ENCODE measurements at places on chromosomes 5 and 9. TPM values are rescaled to one million over a fixed set of nuclear protein-coding genes. Genes with fewer than 3 reads are reported as not detected.

Gene C5orf47
- total RNA-seq = not detected

Gene SLC6A7
- total RNA-seq = not detected

Gene GLRA1
- not detected for total RNA-seq

Gene PROB1
- total RNA-seq = 1.5 TPM

Gene INSL4
- total RNA-seq = not detected

Gene RACK1
- total RNA-seq = 3,784 TPM

Gene LCN9
- total RNA-seq = not detected

Gene FAM78A
- 0.30 TPM for total RNA-seq

Gene NMUR2
- not detected for total RNA-seq

Gene SOHLH1
- total RNA-seq = not detected

Gene PCDHGB6
- 1.3 TPM for total RNA-seq

Gene AIF1L
- total RNA-seq = 0.30 TPM

Gene SH2D3C
- total RNA-seq = not detected

Data from bronchus fibroblast of lung (primary cell).